ENCODE measurements at places on chromosomes 2 and 18. TPM values are rescaled to one million over a fixed set of nuclear protein-coding genes. Genes with fewer than 3 reads are reported as not detected.

The IL18RAP gene
- total RNA-seq, result 1.9 TPM

The COBLL1 gene
- 32.6 TPM for total RNA-seq

The HTR2B gene
- 2.9 TPM for total RNA-seq

The LDLRAD4 gene
- total RNA-seq, result 48.6 TPM

The REG3A gene
- total RNA-seq, result not detected

The LIMS3 gene
- total RNA-seq, result not detected

The MBD5 gene
- total RNA-seq, result 62.1 TPM

The CETN1 gene
- total RNA-seq, result not detected

The CD8A gene
- total RNA-seq, result 0.07 TPM

The CAPN14 gene
- 0.29 TPM for total RNA-seq

The ANTXR1 gene
- total RNA-seq, result 104 TPM

DNA sequence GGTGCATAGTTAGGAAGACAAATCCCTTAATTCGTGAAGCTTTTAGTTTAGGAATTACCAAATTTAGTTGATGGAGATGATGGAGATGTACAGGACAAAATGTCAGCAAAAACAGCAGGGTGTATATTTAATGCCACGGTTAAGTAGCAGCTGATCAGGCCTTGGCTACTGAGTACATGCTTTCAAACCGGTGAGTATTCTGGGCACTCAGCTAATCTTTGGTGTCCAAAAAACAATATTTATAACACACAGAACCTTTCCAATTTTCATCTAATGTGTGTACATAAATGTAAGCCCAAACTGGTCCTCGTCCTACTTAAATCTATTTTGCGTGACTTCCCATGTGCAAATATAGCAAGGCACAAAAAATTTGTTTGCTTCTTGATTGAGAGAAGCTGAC is 703.4 kb upstream of the LINC00305 start:
- DNase-seq, result no peak

- no peak for DNase-seq
Observed at GRCh38 chr2:176105078-176105729, 1.9 kb upstream of the HOXD11 start.

- no peak for DNase-seq
Observed at GRCh38 chr2:15177103-15177502, 384.0 kb downstream of the NBAS start.

DNA sequence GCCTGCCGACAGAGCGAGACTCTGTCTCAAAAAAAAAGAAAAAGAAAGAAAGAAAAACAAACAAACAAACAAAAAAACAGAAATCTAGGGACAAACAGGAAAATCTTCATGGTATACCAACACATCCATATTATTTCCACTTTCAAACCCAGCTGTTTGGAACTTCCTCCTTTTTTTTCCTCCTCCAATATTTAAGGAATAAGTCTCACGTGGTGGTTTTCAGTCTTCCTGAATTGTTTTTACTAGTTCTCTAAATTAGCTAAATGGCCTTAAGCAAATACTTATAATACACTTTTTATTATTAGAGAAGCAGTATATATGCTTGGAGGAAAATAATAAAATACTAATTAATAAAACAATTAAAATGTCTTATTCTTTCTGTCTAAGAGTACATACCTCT is 48.7 kb upstream of the GLS start:
- DNase-seq, result no peak

GRCh38 chr2:64202206-64202845 is 58.1 kb upstream of the PELI1 start:
- no peak for DNase-seq

DNA sequence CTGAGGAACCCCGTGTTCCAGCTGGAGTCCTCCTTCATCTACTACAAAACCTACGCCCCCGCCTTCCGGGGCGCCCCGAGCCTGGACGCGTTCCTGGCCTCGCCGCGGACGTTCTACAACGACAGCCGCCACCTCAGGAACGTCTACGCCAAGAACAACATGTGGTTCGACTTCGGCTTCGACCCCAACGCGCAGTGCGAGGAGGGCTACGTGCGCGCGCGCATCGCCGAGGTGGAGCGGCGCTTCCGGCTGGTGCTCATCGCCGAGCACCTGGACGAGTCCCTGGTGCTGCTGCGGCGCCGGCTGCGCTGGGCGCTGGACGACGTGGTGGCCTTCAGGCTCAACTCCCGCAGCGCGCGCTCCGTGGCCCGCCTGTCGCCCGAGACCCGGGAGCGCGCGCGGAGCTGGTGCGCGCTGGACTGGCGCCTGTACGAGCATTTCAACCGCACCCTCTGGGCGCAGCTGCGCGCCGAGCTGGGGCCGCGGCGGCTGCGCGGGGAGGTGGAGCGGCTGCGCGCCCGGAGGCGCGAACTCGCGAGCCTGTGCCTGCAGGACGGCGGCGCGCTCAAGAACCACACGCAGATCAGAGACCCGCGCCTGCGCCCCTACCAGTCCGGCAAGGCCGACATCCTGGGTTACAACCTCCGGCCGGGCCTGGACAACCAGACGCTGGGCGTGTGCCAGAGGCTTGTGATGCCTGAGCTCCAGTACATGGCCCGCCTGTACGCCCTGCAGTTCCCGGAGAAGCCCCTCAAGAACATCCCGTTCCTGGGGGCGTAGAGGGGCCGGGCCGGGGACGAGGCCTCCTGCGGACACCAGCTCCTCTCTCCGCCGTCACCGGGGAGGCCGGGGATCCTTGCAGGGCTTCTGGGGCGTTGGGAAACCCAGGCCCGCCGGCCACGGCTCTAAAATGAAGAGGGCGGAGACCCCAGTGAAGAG is 5.3 kb upstream of the NEU4 start:
- peak; percentile 47 for DNase-seq

- no peak for DNase-seq
Observed at GRCh38 chr2:186256540-186256939, 229.5 kb upstream of the ZC3H15 start.

- no peak for DNase-seq
Observed at GRCh38 chr18:42707080-42707479, 408.4 kb downstream of the RIT2 start.

DNA sequence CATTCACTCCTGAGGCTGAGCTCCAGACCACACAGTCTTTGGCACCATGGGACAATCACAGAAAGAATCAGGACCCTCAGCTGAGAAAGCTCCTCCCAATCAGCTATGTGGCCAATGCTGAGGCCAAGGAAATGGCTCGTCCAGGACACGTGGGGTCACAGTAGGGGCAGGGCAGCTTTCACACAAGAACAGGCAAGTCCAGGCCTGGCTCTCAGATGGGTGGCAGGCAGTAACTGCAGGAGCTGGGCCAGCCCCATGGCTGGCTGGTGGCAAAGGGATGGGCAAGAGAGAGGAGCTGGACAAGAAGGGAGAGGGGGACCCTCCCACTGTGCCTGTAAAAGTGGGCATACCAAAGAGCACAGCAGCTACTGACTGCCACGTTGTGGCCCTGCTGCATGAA is 12.2 kb upstream of the EDAR start:
- DNase-seq, result no peak

- DNase-seq, result no peak
Observed at GRCh38 chr2:202669841-202670240, 35.1 kb downstream of the FAM117B start.

GRCh38 chr18:22228976-22229375 is 59.6 kb downstream of the GATA6 start:
- no peak for DNase-seq

- DNase-seq, result no peak
Observed at GRCh38 chr2:196718419-196719109, 79.0 kb downstream of the CCDC150 start.

GRCh38 chr2:11243512-11243911 is 88.2 kb downstream of the SLC66A3 start:
- DNase-seq, result no peak

DNA sequence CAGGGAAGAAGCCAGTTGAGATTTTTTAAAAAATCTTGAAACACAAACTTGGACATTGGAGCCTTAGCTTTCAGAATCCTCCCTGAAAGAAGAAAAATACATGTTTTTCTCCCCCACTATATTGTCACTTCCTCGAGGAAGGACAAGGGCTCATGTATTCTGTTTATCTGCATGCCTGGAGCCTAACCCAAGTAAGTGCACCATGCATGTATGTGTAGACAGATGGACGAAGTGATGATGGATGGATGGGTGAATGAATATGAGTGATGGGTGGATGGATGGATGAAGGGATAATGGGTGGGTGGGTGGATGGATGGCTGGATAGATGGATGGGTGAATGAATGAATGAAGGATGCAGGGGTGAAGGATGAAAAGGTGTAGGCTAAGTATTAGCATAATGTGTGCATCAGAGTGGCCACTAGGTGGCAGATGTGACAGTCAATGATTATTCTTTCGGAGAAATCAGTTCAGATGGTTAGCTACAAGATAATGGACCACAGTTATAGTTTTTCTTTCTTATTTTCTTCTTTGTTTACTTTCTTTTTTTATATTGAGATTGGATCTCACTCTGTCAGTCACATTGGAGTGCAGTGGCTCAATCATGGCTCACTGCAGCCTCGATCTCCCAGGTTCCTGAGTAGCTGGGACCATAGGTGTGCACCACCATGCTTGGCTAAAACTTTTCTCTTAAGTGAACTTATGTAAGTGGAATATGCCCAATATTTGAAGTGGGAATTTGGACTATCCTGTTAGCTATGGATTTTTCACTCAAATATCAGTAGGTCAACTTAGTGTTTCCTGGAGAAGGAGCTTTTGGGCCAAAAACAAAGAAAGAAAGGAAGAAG is 18.5 kb upstream of the CCDC93 start:
- DNase-seq, result no peak

DNA sequence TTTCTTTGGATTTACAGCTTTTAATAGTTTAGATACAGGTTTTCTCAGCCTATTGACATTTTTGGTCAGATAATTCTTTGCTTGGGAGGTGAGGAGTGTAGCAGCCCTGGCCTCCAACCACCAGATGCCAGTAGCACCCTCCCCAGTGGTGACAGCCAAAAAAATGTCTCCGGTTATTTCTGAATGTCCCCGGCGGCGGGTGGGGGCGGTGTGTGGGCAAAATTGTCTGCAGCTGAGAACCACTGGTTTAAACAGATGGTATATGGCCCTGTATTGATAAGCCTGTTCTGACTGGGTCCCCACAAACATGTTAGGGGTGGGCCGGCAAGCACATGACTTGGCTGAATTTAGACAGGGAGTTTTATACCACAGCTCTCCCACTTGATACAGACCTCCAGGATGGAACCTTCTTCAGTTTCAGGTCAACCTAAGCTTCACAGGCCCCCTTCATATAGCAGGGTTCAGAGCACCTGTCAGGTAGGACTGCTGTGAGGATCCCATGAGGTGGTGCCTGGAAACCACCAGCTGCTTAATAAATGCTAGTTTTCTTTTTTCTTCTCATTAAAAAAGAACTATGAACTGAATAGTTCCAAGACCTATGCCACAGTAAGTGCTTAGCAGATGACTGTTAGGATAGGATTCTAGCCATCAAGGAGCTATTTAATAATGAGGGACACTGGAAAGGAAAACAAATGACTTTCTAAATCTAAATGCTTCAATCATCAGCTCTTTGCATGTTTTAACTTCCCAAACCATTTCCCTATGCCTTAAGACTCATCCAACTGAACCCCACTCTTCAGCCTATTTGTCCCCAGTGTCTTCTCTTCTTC is 18.1 kb downstream of the LPIN2 start:
- DNase-seq, result no peak

DNA sequence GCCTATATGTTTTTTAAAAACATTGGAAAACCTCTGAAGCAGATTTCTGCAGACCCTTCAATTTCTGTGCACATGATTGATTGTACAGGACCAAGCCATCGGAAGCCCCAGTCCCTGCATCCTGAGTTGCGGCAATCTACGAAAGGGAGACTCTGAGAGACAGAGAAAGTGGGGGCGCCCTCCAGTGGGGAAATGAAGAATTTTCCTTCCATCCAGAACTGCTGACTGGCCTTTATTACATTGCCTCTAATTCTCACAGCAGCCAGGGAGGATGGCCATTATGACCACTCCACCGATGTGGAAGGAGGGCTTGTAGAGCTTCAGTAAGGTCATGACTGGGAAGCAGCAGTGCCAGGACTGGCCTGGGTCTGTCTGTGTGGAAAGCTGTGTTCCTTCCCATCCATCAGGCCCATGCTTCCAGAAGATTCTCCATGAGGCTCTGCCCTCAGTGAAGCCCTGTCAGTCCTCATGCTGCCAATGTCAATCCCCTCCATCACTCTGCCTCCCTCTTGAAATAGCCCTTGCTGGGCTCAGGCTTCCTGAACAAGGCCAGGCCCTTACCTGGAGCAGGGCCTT is 20.0 kb upstream of the RESP18 start:
- DNase-seq, result no peak

DNA sequence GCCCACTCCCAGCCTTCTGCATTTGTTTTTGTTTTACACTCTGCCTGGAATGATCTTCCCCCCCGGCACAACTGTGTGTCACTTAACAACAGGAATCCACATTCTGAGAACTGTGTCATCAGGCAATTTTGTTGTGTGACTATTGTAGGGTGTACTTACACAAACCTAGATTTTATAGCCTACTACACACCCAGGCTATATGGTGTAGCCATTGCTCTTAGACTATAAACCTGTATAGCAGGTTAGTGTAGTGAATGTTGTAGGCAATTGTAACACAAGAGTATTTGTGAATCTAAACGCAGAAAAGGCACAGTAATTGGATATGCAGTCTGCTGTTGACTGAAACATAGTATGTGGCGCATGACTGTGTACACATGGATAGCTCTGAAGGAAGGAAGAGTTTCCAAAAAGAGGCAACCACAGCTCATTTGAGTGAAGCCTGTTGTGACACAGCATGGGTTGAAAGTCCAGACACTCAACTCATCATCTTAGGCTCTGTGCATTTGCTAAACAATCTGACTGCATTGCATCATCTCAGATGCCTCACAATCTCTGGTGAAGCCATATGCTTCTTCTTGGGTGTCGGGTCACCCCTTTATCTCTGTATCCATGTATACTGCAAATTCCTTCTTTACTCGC is 506.6 kb upstream of the SPHKAP start:
- DNase-seq, result no peak

GRCh38 chr2:109125593-109126500 is 3.2 kb upstream of the SH3RF3 start:
- no peak for DNase-seq

DNA sequence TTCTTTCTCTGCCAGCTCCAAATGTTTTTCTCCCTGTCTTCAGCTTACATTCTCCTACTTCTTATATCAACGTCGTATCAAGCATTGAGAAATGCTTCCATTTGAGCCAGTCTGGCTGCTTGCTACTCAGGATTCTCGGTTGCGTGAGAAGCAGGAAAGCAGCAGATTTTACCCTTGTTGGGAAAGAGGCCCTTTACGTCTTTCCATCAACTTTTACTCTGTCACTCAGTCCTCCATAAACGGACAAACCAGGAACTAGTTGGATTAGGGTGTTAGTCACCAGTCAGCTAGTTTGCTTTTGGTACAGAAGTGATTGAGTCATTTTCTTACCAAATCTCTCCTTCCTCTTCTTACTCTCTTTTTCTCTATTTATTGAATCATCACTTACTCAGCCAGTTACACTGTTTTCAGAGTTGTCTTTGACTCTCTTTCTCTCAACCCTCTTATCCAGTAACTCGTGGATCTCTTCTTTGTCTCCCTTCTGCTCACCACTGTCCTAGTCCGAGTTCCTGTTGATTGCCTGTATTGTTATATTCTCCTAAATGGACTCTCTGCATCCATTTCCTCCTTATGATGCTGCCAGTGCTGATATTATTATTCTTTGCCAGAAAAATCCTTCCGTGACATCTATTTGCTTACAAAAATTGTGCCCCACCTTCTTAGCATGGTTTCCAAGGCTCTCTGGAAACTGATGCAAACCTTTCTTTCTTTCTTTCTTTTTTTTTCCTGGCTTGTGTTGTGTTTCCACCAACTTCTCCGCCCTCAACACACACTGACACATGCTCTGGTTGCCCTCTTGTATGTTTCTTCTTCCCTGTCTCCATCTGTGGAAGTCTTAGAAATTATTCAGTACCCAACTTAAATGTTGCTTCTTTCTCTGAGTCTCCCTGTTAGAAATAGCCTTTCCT is 61.5 kb downstream of the VRK2 start:
- DNase-seq, result no peak

- DNase-seq, result no peak
Observed at GRCh38 chr2:196515051-196515450, 124.5 kb upstream of the CCDC150 start.
